ENCODE measurements at places on chromosomes 4 and X.

DNA sequence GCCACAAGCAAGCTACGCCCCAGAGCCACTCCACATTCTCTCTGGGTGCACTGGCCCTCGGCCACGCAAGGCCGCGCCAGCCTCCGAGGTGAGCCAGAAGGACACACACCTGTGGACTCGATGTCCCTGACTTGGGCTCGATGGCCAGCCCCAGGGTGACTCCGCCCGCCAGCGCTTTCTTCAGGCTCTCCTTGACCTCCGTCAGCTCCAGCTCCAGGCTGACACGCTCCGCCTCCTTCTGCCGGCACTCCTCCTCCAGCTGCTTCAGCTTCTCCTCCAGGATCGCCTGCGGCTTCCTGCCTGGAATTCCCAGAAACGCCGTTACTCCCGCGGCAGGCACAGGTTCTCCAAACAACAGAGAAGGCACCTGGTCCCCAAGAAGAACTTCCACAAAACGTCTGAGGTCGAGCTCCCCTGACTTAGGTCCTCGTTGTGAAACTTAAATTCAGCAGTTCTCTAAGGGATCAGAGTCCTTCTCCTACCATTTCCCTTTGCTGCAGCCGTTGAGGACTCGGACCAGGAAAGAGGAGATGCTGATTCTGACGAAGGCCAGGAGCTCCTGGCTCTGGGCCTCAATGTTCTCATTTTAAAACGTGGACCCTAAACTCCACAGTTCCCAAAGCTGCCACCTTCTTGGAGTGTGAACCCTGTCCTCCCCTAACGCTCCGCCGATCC lies 166.8 kb downstream of the AFAP1 start:
- no peak for DNase-seq

- DNase-seq = no peak
These were observed 55.1 kb downstream of the DMD start for GRCh38 chrX:33156152-33156726.

- DNase-seq = no peak
These were observed 58.0 kb downstream of the VGLL1 start for GRCh38 chrX:136589966-136590365.

- no peak for DNase-seq
These were observed 1.7 kb upstream of the ZFP42 start for GRCh38 chr4:187993827-187994226.

GRCh38 chrX:123698979-123699520 lies 33.8 kb downstream of the THOC2 start:
- DNase-seq = no peak

GRCh38 chrX:21747558-21747957 lies 10.4 kb downstream of the SMPX start:
- no peak for DNase-seq

GRCh38 chr4:101418055-101418454 lies 70.7 kb upstream of the PPP3CA start:
- DNase-seq = no peak

DNA sequence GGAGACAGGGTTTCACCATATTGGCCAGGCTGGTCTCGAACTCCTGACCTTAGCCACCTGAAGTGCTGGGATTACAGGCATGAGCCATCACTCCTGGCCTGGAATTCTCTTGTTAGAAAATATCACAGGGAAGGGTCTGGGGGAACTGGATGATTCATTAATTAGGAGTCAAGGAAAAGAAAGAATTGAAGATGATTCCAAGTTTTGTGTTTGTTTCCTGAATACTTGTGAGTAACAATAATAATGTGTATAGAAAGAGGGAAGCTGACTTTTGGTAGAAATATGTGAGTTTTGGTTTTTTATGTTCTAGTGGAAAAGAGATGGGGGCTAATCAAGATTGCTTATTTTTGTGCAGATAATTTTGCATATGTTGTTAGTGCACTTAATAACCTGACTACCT lies 77.3 kb upstream of the CLNK start:
- DNase-seq = no peak
